ENCODE measurements at places on chromosomes 6 and 20.

DNA sequence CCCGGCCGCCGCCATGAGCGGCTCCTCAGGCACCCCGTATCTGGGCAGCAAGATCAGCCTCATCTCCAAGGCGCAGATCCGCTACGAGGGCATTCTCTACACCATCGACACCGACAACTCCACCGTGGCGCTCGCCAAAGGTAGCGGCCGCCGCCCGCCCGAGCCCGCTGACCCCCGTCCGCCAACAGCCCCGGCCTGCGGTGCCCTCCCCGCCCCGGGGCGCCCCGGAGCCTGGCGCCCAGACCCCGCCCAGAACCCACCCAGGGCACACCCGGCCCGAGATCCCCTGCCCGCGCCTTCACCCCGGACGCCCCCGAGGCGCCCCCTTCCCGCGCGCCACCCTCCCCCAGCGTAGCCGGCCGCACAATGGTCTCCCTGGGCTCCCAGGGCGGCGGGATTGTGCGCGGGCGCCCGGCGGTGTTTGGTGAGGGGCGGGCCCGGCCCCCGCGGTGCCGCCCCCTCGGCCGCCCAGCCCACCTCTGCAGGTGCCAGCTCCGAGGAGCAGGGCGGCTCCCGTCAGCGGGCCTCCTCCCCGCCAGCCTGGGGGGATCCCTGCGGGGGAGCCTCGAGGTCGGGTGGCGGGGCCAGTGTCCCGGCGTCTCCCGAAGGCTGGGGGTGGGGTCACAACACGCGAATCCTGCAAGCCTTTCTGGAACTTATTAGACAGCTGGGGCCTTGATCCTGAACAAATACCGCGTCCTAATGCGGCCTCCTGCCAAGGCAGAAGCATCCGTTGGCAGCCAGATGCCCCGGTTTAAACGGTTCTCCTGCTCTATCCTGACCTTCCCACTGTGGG is 577 bp downstream of the LSM14B start:
- DNase-seq: peak; percentile 58

DNA sequence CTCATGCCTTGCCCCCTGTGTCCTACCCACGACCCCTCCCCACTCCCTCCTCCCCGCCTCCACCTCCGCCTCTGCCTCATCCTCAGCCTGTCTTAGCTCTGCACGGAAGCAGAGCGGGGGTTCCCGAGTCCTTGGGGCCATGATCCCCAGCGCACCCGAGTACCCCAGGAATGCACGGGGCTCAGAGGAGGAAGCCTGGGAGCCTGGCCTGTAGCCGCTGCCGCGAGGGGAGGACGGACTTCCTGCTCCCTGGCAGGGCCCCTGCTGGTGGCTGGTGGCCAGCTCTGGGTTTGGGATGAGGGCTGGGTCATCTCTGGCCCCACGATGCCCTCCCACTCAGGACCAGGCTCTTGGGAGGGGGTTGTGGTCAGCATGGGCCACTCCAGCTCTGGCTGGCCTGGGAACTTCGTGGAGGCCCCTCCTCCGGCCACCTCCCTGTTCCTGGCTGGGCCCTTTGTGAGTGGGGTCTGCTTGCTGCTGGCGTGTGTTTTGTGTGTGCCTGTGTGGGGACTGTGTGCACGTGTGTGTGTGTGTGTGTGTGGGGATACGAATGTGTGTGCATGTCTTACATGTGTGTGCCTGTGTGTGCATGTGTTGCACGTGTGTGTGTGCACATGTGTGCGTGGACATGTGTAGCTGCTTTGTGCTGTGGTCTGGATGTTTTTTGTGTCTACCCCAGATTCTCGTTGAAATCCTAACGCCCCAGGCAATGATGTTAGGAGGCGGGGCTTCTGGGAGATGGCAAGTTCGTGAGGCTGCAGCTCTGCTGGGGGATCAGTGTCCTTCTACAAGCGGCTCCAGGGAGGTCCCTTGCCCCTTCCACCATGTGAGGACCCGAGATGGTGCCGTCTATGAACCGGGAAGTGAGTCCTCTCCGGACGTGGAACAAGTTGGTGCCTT is 1.3 kb upstream of the RBBP8NL start:
- DNase-seq: no peak

- no peak for DNase-seq
These were observed 14.2 kb upstream of the FAM162B start for GRCh38 chr6:116779573-116780164.

DNA sequence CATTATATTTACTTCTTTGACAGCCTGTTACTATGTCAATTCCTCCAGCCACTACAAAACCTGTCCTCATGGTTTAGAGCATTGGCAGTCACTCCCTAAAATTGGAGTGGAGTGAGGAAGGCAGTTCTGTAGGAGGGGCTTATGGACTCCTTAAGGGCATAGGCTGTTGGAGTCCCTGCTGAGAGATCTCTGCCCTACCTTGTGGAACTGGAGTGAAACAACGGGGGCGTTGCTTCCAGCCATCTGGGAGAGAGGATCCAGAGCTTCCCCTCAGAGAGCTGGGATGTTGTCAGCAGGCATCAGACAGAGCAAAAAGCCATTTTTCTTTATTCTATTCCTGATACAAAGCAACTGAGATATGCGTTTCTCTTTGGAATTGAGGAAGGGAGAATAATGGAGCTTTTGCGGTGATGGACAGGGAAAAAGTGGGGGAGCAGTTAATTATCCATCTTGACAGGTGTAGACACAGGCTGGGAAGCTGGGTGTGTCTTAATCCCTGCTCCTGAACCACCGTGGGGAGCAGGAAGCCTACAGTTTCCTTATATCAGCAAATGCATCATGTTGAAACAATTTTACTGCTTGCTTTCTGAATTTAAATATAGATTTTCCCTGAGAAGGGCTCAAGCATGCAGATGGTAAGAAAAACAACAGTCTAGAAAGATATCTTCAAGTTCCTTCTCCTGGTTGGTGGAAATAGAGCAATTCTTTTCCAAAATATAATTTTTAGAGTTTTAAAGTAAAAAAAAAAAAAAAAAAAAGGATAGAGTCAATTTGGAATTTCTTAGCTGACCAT is 402.5 kb downstream of the PLCB1 start:
- DNase-seq: no peak
